H9 (cell line): ENCODE measurements at places on chromosomes 4 and X. TPM values are rescaled to one million over a fixed set of nuclear protein-coding genes. Genes with fewer than 3 reads are reported as not detected.

- H3K4me1 ChIP-seq: peaks cover 3% of the 10 kb centered on the region
- H3K27ac ChIP-seq: no peak overlapping the region
- H3K36me3 ChIP-seq: no peaks in the 10 kb centered on the region
- H3K4me3 ChIP-seq: no peak overlapping the region
- no peaks in the 10 kb centered on the region; the same call in 1 of the 2 replicates for H3K27me3 ChIP-seq
Measured at GRCh38 chr4:87559090-87559837, 30.1 kb upstream of the SPARCL1 start.

- no peak overlapping the region for H3K27ac ChIP-seq
- no peak for DNase-seq
- H3K4me1 ChIP-seq: peaks cover 9% of the 10 kb centered on the region; the same call in 1 of the 2 replicates
- no peak overlapping the region for H3K4me3 ChIP-seq
- H3K27me3 ChIP-seq: no peaks in the 10 kb centered on the region
Measured at GRCh38 chr4:153067376-153067775, 131.3 kb downstream of the FHDC1 start.

DNA sequence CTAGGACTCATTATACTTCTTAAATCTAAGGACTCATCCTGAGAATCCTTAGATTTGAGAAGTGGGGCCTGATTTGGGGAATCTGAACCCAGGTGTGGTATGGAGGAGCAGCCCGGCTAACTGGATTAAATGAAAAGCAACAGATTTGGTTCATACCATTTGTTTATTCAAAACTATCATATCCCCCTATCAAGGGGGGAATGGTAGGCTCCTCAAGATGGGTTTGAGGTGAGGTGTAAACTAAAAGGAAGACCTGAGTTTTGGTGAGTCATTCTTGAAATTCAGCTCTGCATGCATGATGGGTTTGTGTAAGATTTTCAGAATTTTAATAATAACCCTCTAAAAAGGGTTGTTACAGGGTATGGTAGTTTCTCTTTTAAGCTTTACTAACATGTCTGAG lies 53.4 kb downstream of the CASP6 start:
- no peaks in the 10 kb centered on the region; the same call in 1 of the 2 replicates for H3K36me3 ChIP-seq
- no peak for DNase-seq
- no peaks in the 10 kb centered on the region for H3K4me1 ChIP-seq
- H3K27me3 ChIP-seq: no peaks in the 10 kb centered on the region
- H3K4me3 ChIP-seq: no peak overlapping the region

GRCh38 chrX:135309430-135309923 lies at the start of gene ETDC:
ETDC (plus strand) TSS chrX:135309480; CDS start chrX:135309480, 0 bp downstream.
- DNase-seq: no peak
- H3K27ac ChIP-seq: no peak within 1 kb of the TSS
- H3K4me3 ChIP-seq: no peak within 1 kb of the TSS
- H3K27me3 ChIP-seq: no peaks in the 10 kb centered on the region

- no peaks in the 10 kb centered on the region; the same call in 2 of the 3 replicates for H3K36me3 ChIP-seq
- no peak for DNase-seq
- no peaks in the 10 kb centered on the region for H3K4me1 ChIP-seq
- no peak overlapping the region for H3K27ac ChIP-seq
- H3K4me3 ChIP-seq: no peak overlapping the region
- no peaks in the 10 kb centered on the region for H3K27me3 ChIP-seq
Measured at GRCh38 chr4:23969635-23970145, 79.8 kb upstream of the PPARGC1A start.

GRCh38 chrX:148647651-148648050 lies 147.2 kb downstream of the AFF2 start:
- no peaks in the 10 kb centered on the region; the same call in 1 of the 2 replicates for H3K4me1 ChIP-seq
- H3K36me3 ChIP-seq: no peaks in the 10 kb centered on the region
- no peak overlapping the region for H3K4me3 ChIP-seq
- no peaks in the 10 kb centered on the region for H3K27me3 ChIP-seq

DNA sequence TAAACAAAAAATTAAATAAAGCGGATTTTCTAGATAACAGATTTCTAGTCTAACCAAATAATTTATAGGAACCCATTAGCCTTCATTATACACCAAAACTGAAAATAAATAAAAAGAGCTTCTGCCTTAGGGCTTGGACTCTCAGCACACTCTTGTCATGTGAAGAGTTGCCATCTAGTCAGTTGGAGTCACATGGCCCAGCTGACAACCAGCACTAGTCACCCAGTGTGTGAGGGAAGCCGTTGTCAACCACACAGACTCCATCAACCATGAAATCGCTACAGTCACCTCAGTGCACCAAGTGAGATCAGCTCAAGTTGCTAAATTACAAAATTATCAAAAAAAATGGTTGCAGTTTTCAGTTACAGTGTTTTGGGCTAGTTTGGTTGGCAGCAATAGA lies 470.0 kb downstream of the GASK1B start:
- DNase-seq: no peak
- H3K27ac ChIP-seq: no peak overlapping the region
- no peaks in the 10 kb centered on the region for H3K27me3 ChIP-seq
- 0 out of 2 replicates have a peak, but pooled peaks cover 4% of the 10 kb centered on the region for H3K36me3 ChIP-seq
- no peaks in the 10 kb centered on the region for H3K4me1 ChIP-seq

- H3K4me1 ChIP-seq: 0 out of 2 replicates have a peak, but pooled peaks cover 3% of the 10 kb centered on the region
- H3K27me3 ChIP-seq: no peaks in the 10 kb centered on the region
- no peaks in the 10 kb centered on the region for H3K36me3 ChIP-seq
- peak overlapping the region; percentile 94 for H3K4me3 ChIP-seq
Measured at GRCh38 chr4:169611157-169611556, 1.2 kb downstream of the NEK1 start.

DNA sequence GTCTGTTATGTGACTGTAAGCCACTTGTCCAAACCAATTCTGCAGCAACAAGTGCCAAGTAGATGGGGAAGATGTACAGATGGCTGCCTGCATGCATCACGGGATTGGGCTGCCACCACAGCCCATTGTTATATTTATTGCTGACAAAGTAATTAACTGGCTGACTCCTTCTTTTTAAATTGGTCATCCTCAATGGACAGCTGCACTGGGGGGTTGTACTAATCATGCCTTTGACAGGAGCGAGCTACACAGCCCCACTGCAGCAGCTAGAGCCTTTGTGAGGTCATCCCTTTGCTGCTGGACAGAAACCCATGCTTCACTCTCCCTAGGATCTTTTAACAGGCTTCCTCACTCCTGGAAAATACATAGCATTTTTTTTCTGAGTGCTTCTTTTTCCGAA lies 146.7 kb upstream of the CXXC4 start:
- no peaks in the 10 kb centered on the region for H3K4me1 ChIP-seq
- no peak overlapping the region for H3K4me3 ChIP-seq
- H3K27ac ChIP-seq: no peak overlapping the region
- DNase-seq: no peak

DNA sequence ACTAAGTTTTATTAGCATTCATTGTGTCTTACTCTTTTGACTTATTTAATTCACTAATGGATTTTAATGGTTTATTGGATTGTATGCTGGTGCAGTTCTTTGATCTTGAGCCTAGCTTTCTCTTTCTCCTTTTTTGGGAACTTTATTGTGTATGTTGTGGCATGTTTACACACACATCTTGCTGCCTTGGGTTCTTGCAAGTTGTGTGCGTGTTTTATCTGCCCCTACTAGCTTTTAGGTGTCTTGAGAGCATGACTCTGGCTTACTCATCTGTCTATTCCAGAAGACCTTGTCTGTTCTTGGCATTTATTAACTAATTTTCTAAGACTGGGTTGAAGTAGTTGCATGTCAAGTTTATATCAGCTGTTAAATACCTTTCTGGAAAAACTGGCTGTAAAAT lies 2.7 kb downstream of the TMEM165 start:
- peak overlapping the region; percentile 88 for H3K4me3 ChIP-seq
- no peaks in the 10 kb centered on the region for H3K27me3 ChIP-seq
- DNase-seq: no peak
- no peaks in the 10 kb centered on the region for H3K4me1 ChIP-seq

DNA sequence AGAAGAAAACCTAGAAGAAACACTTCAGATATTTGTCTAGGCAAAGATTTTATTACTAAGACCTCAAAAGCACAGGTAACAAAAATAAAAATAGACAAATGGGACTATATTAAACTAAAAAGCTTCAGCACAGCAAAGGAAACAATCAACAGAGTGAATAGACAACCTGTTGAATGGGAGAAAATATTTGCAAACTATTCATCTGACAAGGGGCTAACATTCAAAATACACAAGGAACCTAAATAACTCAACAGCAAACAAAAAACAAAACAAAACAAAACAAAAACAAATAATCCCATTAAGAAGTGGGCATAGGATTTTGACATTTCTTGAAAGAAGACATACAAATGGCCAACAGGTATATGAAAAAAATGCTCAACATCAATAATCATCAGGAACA lies 192.7 kb upstream of the ZCCHC13 start:
- H3K4me1 ChIP-seq: no peaks in the 10 kb centered on the region
- no peaks in the 10 kb centered on the region for H3K27me3 ChIP-seq
- peaks cover 22% of the 10 kb centered on the region for H3K36me3 ChIP-seq
- no peak for DNase-seq
- no peak overlapping the region for H3K27ac ChIP-seq

DNA sequence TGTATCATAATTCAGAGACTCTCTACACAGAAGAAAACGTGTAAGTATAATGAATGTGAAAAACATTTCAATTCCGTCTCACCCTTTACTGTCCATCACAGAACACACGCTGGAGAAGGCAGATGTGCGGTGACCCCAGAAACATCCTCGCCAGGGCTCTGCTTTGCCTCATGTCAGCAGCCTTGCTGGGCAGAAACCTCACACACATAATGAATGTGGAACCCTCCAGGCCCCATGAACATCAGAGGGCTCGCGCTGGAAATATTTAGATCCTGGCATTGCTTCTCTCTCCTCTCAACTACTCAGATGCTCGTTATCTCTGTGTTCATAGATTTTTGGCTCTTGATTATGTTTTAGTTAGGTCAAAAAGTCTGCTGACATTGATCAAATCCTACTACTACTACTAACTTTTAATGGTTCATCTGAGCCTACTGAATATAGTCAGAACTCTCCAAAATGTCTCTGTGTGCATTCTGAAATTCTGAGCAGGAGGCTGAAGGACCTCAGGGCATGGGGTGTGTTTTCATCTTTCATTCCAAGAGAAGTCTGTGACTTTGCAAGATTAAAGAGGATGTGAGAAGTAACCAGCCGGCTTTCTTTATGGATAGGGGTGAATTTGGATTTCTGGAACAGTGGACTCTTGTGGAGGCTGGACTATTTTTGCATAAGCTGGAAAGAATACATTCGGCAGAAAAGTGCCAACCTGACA lies 27.0 kb downstream of the SMIM43 start:
- H3K27me3 ChIP-seq: no peaks in the 10 kb centered on the region
- no peaks in the 10 kb centered on the region for H3K4me1 ChIP-seq
- no peak for DNase-seq
- no peak overlapping the region for H3K4me3 ChIP-seq
- H3K36me3 ChIP-seq: no peaks in the 10 kb centered on the region
- H3K27ac ChIP-seq: no peak overlapping the region

DNA sequence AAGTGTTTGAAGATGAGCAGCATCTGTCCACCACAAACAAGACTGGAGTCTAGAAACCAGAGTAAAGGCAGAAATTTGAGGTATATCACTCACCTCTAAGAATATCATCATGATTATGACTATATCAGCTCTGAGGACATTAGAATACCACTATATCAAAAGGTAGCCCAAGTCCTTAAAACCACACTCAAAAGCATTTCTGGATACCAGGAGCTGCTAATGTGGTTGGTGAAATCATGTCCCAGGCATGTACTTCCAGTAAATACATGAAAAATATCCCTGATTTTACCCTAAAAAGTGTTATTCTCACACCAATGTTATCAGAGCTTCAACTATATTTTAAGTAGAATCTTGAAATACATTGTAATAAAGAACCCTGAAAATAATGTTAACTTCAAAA lies 136.3 kb upstream of the SMAD1 start:
- H3K27ac ChIP-seq: no peak overlapping the region
- H3K36me3 ChIP-seq: no peaks in the 10 kb centered on the region
- DNase-seq: no peak
- H3K4me1 ChIP-seq: no peaks in the 10 kb centered on the region
- no peak overlapping the region for H3K4me3 ChIP-seq
- H3K27me3 ChIP-seq: no peaks in the 10 kb centered on the region

DNA sequence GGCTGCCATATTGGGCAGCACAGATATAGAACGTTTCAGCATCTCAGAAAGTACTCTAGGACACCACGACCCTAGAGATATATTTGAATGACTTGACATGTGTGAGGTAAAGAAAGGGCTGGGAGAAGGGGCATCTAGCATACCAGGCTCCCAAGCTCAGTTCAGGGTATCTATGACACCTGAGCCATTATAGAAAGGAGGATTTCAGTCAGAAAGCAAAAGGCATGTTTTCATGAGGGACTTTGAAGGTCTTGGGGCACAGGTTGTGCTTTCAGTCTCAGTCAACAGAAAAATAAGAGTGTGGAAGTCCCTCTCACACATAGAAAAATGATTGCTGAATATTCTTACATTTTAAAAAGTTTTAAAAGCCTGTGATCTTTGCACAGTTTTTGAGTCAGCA lies 51.6 kb downstream of the NIPAL1 start:
- H3K27ac ChIP-seq: no peak overlapping the region
- no peak overlapping the region for H3K4me3 ChIP-seq
- no peaks in the 10 kb centered on the region for H3K4me1 ChIP-seq
- DNase-seq: no peak
- no peaks in the 10 kb centered on the region for H3K36me3 ChIP-seq
- no peaks in the 10 kb centered on the region for H3K27me3 ChIP-seq

DNA sequence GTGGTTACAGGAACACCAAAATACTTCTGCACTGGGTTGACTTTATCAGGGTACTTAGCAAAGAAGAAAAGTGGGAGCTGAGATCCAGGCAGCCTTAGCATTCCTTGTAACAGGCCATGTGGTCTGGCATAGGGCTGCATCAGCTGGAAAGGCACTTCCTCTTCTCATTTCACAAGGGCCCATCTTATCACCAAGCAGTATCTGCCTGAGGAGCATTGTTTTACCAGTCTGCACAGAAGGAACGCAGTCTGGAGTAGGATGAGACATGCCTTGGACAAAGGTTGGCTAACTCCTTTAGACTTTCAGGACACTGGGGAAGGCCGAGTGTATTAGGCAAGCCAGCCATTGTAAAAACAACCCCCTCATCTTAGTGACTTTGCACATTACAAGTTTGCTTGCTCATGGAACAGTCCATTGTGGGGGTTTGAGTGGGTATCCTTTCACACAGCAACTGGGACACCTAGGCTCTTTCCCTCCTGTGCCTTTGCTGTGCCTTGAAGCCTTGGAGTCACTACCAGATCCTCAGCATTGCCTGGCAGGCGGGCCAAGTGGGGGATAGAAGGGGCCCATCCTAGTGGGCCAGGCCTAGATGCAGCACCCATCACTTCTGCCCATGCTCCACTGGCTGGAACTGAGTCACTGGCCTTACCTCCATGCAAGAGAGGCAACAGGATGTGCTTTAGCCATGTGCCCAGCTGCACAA lies 4.6 kb downstream of the SUV39H1 start:
- peaks cover 61% of the 10 kb centered on the region for H3K36me3 ChIP-seq
- no peak for DNase-seq
- no peak overlapping the region for H3K27ac ChIP-seq

- H3K27me3 ChIP-seq: no peaks in the 10 kb centered on the region
- H3K4me1 ChIP-seq: no peaks in the 10 kb centered on the region
- DNase-seq: no peak
- no peak overlapping the region for H3K27ac ChIP-seq
Measured at GRCh38 chr4:25783943-25784342, 78.8 kb downstream of the SEL1L3 start.

- no peaks in the 10 kb centered on the region for H3K27me3 ChIP-seq
- H3K4me3 ChIP-seq: no peak overlapping the region
- peaks cover 2% of the 10 kb centered on the region; the same call in 1 of the 2 replicates for H3K36me3 ChIP-seq
- no peak overlapping the region for H3K27ac ChIP-seq
- H3K4me1 ChIP-seq: no peaks in the 10 kb centered on the region; the same call in 1 of the 2 replicates
Measured at GRCh38 chrX:31661280-31661810, 589.5 kb upstream of the FTHL17 start.

- H3K27me3 ChIP-seq: no peaks in the 10 kb centered on the region
- no peaks in the 10 kb centered on the region for H3K4me1 ChIP-seq
- H3K4me3 ChIP-seq: no peak overlapping the region
Measured at GRCh38 chrX:130895299-130895698, 7.7 kb downstream of the ENOX2 start.

The LUZP4 gene
- not detected in 2 replicates for total RNA-seq

The CT55 gene
- total RNA-seq: 0.24 TPM in 1 of 2 replicates, not detected in the other

The UGT2B10 gene
- total RNA-seq: not detected in 2 replicates

The TMPRSS11E gene
- total RNA-seq: 2.3 and 3.3 TPM in 2 replicates

The CFAP299 gene
- total RNA-seq: not detected in 2 replicates
